ENCODE measurements at places on chromosomes 13 and 19.

DNA sequence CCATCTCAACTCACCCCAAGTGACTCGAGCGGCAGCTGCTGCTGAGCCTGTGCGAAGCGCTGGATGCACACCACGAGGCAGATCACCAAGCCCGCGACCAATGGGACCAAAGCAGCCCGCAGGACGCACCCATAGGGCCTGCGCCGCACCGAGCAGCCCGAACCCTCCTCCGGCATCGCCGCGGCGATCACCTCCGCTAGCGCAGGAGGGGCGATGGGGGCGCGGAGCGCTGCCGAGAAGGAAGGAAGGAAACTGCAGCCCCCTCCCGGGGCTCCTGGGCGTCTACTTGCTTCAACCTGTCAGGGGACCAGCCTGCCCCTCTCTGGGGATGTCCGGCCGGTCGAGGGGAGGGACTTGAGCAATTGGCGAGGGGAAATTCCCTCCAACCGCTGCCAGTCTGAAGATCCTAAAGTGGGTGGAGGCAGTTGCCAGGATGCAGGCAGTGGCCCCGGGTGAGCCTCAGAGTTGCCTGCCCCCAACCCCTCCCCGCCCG lies at the start of gene CD70:
CD70 (minus strand) TSS at position 324 of the 493 bp plus-strand sequence; CDS start at position 176, 148 bp downstream.
- DNase-seq = no peak

DNA sequence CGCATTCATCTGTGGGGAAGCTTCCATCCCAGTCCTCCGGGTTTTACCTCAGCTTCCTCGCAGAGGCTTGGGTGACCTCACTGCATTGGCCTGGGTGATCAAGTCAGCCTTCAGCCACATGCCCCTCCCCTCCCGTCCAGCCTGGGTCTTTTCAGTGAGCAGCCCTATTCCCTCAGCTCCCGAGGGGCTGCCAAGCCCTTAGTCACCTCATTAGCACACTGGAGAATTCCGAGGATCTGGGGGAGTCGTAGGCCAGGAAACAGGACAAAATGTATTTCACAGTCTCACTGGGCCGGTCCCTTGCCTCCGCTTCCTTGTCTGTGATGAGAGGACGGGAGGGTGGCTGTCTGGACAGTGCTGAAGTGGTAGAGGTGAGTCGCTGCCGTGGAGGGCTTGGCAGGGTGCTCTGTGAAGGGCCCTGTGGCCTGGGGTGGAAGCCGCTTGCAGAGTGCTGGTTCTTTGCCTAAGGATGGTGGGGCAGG lies 19.9 kb downstream of the KDM4B start:
- peak; percentile 32 for DNase-seq

DNA sequence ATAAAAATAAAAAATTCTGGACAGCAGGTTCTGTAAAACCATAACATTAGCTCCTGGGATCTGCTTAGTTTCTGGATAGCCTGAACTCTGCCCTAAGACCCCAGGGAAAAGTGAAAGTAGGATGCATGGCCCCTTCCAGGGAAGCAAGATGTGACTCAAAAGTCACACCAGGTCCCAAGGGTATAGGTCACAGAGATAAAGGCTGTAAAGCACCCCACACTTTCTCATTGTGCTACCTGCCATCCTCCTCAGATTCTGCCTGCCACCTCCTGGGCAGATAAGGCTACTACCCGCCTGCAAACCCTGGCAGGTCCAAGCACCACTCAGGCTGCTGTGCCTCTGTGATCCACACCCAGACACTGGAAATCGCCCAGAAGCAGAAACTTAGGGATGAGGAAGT lies 20.6 kb downstream of the FFAR2 start:
- no peak for DNase-seq

DNA sequence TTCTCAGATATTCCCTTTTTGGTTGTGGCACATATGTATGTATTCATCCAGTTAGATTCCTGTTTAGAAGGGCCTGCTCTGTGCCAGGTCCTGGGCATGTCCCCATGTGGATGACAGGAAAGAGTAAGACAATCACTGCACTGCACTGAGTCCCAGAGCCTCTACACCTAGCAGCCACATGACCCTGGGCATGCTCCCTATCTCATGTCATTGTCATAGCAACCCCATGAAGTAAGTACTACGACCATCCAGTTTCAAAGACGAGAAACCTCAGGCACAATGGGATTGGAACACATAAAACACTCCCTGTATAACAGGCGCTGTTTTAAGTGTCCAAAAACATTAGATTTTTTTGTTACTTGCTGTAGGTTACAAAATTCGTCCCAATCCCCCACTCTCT lies 594.4 kb downstream of the UQCRFS1 start:
- no peak for DNase-seq

DNA sequence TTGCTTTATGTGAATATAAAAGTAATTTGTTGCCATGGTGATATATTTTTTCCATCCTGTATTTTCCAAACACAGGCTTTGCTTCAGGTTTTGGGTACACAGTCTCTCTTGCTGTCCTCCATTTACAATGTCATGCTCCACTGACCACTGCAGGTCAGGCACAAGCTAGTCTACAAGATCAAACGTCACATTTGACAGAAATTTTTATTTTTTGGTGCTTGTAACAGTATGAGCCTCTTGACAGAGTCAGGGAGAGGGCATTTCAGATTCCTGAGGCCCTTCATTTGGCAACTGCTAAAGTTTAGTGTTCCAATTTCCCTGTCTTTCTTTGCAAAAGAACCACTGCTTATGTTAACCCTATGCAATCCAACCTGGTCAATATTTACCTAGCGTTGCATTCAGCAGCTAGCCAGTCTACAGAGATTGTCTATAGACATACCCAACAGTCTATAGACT lies 175.0 kb downstream of the RFC3 start:
- DNase-seq = no peak

GRCh38 chr13:31351376-31351775 lies 151.6 kb downstream of the B3GLCT start:
- no peak for DNase-seq

GRCh38 chr19:37957176-37957575 lies 50.2 kb downstream of the SIPA1L3 start:
- no peak for DNase-seq

GRCh38 chr19:37874784-37875183 lies 31.6 kb downstream of the WDR87 start:
- peak; percentile 20 for DNase-seq

- DNase-seq = no peak
Measured at GRCh38 chr13:99289271-99289670, 17.9 kb downstream of the GPR183 start.

DNA sequence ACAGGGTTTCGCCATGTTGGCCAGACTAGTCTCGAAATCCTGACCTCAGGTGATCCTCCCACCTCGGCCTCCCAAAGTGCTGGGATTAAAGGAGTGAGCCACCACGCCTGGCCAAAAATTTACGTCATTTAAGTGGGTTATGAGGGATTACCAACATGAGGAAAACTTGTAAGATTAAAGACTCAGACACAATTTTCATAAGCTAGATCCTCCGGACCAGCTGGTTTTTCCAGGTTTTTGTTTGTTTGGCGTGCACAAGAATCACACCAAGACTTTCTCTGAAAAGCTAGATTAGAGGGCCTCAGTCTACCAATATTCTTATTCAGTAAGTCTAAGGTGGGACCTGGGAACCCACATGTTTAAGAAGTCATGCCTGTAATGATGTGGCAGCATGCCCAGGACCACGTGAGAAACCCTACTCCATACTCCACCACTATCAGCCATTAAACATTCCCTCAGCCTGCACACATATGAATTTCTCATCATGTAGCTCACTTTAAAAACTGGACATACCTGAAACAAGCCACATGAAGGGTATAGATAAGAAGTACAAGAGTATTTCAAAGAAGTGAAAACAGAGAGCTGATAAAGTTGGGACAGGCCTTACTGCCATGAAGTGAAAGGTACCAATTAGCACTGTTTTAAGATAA lies 25.7 kb downstream of the DIAPH3 start:
- no peak for DNase-seq

- no peak for DNase-seq
Measured at GRCh38 chr13:31843044-31843443, 103.7 kb downstream of the RXFP2 start.

- DNase-seq = no peak
Measured at GRCh38 chr19:45385392-45386221, 15.2 kb upstream of the ERCC2 start.

DNA sequence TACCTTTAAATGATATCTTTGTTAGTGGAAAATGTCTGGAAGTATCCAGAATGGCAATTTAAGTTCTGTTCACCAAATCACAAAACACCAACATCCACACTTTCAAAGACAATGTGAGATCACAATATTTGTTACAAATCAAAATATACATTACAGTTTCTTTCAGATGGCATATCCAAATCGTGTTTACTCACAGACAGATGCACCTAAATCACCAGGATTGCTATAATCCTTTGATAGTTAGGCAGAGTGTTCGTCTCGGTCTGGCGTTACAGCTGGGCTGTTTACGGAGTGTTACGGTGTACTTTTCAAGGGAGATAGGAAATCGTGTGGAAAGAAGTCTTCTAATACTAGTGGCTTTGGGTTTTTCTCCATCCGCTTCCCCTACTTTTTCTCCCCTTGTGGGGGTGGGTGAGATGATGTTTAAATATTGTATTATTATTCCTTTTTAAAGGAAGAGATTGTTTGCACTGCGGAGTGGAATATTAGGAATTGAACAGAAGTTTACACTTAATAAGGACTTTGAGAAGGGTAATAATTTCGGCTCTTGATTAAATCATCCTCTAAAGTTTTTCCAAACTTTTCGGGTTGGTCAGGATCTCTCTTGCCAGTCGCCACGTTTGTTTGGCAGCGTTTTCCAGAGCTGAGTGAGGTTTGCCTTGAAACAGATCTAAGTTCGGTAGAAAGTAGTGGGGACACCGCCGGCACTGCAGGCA lies 1.8 kb downstream of the MAB21L1 start:
- no peak for DNase-seq

DNA sequence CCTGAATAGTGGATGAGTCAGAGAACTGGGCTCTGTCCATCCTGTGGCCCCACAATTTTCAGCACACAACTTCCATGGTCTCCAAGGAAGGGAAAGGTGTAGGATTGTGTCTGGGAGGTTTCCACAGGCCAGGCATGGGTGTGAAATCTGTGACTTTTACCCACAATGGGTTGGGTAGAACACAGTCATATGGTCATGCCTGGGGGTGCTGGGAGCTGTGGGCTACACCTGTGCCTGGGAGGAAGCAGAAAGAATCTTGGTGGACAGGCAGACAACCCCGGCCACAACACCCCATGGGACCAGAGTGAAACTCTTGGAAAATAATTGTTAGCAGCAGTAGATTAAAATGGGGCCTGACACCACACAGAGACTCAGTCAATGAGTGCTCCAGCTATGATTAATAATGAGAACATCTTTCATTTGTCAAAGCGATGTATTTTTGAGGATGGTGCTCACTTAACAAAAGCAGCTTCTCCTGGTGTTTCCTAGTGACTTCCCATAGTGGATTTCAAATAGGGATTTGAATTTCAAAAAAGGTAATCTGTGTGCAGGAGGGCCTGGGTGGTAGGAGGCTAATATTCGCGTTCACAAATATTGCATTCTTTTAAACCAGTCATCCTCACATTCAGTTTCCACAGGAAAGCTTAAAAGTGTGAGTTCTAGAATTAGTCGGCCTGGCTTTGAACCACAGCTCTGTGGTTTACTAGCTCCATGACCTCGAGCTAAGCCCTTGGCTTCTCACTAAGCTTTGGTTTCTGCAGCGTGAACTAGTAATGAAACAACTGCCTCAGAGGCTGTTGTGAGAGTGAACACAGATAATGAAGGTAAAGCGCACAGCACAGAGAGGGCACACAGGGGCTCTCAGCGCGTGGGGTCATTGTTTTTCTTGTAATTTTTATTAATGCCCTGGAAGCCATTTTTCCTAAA lies 89.3 kb upstream of the UQCRFS1 start:
- no peak for DNase-seq

GRCh38 chr19:32828643-32829344 lies 40.8 kb downstream of the SLC7A9 start:
- DNase-seq = no peak
